ENCODE measurements at places on chromosomes 7 and 10. TPM values are rescaled to one million over a fixed set of nuclear protein-coding genes. Genes with fewer than 3 reads are reported as not detected.

CCL26 gene
- 8.7 TPM for total RNA-seq

GRCh38 chr10:2772816-2773631 is 294.3 kb upstream of the PFKP start:
- DNase-seq: no peak

DNA sequence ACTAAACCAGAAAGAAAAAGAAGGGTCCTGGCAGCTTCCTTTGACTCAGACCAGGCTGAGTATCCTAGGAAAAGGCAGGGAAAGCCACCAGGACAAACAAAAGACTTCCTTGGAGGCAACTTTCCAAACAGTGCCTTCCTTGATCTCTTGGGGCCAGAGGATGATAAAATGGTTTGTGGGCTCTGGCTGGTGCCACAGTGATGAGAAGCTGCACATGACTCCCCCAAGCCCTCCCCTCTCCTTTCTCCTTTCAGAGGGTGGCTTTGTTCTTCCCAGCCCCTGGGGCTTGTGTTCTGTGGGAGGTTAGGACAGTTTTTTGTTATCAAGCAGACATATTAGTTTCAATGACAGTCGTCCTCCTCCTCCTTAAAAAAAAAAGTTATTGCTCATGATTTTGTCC is 183.2 kb downstream of the SEM1 start:
- DNase-seq: no peak

SORCS3 gene
- total RNA-seq: 0.18 TPM

GRCh38 chr10:103476046-103476768 is 2.8 kb downstream of the CALHM3 start:
- DNase-seq: peak; percentile 91

GRCh38 chr10:107727767-107728317 is 563.3 kb upstream of the SORCS1 start:
- no peak for DNase-seq

DNA sequence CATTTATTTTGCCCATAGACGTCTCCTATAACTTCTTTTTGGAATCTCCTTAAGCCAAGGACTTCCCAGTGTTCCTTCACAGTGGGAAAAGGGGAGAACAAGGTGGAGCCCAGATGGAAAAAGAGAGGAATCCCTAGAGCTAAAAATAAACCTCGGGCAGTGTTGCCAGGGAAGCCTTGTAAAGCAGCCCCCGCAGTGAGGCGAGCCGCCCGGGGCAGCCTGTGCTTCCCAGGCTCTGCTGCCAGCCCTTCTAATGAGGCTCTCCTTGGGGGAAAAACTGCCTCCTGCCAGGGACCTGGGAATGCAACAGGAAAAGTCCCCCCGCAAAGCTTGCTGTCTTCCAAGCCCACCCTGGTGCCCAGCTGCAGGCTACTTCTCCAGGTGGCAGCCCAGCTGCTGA is 71.7 kb downstream of the SH3PXD2A start:
- DNase-seq: no peak

DNA sequence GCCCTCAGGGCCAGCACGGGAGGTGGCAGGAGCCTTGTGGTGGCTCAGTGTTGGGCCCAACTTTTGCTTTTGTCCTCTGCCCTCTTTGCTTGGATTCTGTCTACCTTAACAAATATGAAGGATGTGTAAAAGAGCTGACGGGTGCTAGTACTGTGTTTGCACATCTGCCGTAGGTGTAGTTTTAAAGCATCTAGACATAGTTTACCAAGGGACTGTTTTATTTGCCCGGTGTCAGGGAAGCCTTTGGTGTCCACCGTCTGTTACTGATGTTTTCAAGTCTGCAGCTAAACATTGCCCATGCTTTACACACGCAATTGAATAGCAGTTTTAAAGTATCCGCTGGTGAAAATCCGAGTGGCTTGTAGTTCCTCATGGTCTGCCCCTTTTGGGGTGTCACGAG is 87.8 kb downstream of the DYNC2I1 start:
- DNase-seq: no peak

- no peak for DNase-seq
These were observed 46.5 kb downstream of the CTBP2 start for GRCh38 chr10:125113691-125114371.

DNA sequence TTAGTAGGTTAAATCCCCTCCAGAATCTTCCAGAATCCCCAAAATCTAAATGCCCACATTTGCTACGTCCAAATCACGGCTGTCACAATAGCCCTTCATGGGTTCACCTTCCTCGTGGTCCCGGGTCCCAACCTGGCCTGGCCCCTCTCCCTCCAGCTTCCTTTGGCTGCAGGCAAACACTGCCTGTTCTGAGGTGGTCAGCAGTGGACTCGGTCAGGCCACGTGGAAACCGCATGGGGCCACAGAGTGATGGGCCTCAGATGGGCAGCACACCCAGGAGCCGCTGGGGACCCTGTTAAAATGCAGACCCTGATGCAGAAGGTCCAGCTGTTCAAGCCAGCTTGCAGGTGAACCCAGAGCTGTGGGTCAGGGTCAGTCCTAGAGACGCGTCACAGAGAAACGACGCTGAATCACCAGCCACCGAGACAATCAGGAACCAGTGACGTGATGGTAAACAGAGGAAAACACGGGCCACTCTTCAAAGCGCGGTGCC is 588.6 kb downstream of the DNAJB6 start:
- no peak for DNase-seq

SEMA3E gene
- 0.61 TPM for total RNA-seq

- DNase-seq: peak; percentile 23
These were observed 133.8 kb downstream of the TCERG1L start for GRCh38 chr10:131177431-131178327.

GRCh38 chr10:4051011-4051640 is 266.1 kb upstream of the KLF6 start:
- DNase-seq: no peak

SOSTDC1 gene
- total RNA-seq: not detected

- DNase-seq: no peak
These were observed 184.2 kb upstream of the STEAP4 start for GRCh38 chr7:88490874-88491273.

- DNase-seq: no peak
These were observed 171.1 kb downstream of the ADRA2A start for GRCh38 chr10:111247781-111248389.

GRCh38 chr10:22795546-22795945 is 81.2 kb upstream of the PIP4K2A start:
- DNase-seq: no peak

DEPP1 gene
- total RNA-seq: 1.7 TPM

All from H9 (cell line).